Keratinocyte (primary cell): ENCODE measurements at places on chromosomes 13 and 19. TPM values are rescaled to one million over a fixed set of nuclear protein-coding genes. Genes with fewer than 3 reads are reported as not detected.

CIRBP gene
- polyA plus RNA-seq, result 97.5 to 164 TPM (median 113 TPM) in 3 replicates

FUT2 gene
- 2.3 to 4.0 TPM (median 3.7 TPM) in 3 replicates for polyA plus RNA-seq

- no peak for DNase-seq
Observed at GRCh38 chr13:106296723-106297122, 238.7 kb downstream of the EFNB2 start.

GRCh38 chr13:33945477-33945876 lies 127.5 kb downstream of the RFC3 start:
- no peak for DNase-seq

GRCh38 chr13:107842562-107843180 lies 372.7 kb downstream of the LIG4 start:
- no peak for DNase-seq

- DNase-seq, result no peak
Observed at GRCh38 chr19:54462655-54463530, 685 bp downstream of the LENG9 start.
